ENCODE measurements at places on chromosomes 7 and 10. TPM values are rescaled to one million over a fixed set of nuclear protein-coding genes. Genes with fewer than 3 reads are reported as not detected.

The NPTX2 gene
- total RNA-seq: 8.3 TPM

The SLC35G1 gene
- total RNA-seq: 1.4 TPM

The AMPH gene
- total RNA-seq: 1.7 TPM

The TCAF2 gene
- 10.5 TPM for total RNA-seq

The NEUROD6 gene
- not detected for total RNA-seq

- DNase-seq: no peak
Measured at GRCh38 chr7:2483494-2483893, 7.3 kb upstream of the GRIFIN start.

GRCh38 chr7:128274884-128275603, 34.0 kb downstream of the LEP start:
- DNase-seq: no peak

GRCh38 chr7:114806590-114807162, 115.2 kb upstream of the MDFIC start:
- DNase-seq: no peak

GRCh38 chr7:116809636-116810266, 52.6 kb upstream of the CAPZA2 start:
- no peak for DNase-seq

- DNase-seq: no peak
Measured at GRCh38 chr10:51129946-51130544, 55.8 kb downstream of the PRKG1 start.

- peak; percentile 72 for DNase-seq
Measured at GRCh38 chr10:122648599-122649428, 50.8 kb downstream of the C10orf120 start.

GRCh38 chr7:22234227-22234626, 122.7 kb downstream of the RAPGEF5 start:
- DNase-seq: no peak

- DNase-seq: no peak
Measured at GRCh38 chr10:36573246-36573645, 552.2 kb upstream of the ANKRD30A start.

DNA sequence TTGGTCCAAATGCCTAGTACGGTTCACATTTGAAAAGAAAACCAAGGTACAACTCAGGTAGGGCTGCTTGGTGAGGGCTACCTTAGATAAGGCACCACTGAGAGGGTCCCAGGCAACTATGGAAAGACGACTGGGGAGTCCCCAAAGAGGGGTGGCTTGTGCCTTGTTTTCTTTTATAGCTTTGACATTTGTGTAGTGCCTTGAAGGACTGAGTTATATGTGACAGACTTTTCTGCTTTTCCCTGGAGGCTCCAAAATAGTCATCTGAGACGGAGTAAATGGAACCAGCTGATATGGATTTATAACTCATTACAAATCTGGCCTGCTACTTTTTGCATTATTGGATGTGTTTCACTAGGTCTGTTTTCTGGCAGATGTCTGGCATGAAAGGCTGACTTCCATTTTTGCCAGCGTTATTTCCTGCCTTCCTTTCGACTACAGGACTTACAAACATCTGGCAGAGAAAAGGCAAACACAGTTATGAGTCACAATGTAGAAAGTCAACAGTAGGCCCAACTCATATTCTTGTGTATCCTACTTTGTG, 88.2 kb upstream of the IMMP2L start:
- no peak for DNase-seq

Measured in suprapubic skin (tissue), 4 donors.